ENCODE measurements at places on chromosomes 2 and 18.
A peak's percentile ranks its signal among the peaks of the same experiment; 100 is the strongest.

- DNase-seq = no peak
These were observed 97.4 kb downstream of the OSBPL6 start for GRCh38 chr2:178291703-178292102.

GRCh38 chr2:233408366-233409285 lies 54.3 kb downstream of the DGKD start:
- DNase-seq = no peak

DNA sequence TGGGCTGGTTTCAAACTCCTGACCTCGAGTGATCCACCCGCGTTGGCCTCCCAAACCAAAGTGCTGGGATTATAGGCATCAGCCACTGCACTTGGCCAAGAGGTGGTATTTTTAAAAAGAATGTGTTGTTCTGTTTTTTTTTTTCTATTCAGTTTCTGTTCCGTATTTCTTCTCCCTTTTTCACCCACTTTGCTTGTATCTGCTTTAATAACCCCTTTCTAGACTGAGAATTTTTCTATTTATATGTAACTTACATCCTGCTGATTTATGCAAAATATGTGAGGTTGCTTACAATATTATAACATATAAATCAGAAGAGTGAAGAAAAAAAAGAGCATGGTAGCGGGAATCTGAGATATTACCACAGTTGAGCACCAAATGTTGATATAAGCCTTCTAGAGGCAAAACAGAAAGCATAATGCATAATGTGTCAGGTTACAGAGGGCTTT lies 17.2 kb upstream of the LYPD6B start:
- no peak for DNase-seq

DNA sequence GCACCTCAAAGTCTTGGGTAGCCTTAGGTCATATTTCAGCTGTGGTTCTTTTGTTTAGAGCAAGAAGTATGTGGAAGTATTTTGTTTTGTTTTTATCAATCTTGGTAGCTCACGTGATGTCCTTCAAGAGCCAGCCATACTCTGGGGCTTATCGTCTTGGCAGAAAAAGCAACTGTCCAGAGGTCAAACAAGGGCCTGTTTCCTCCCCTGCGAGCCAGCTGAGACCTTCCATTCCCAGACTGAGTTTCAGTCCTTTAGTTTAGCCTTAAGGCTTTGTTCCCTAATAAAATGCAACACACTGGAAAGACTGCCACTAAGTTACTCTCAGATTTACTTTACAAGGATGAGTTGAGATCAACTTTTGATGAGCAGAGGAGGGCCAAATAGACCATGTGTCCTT lies 63.5 kb downstream of the TXNL1 start:
- DNase-seq = no peak

GRCh38 chr2:127636248-127637235 lies 9.4 kb upstream of the GPR17 start:
- no peak for DNase-seq

- no peak for DNase-seq
These were observed 39.8 kb upstream of the C2orf15 start for GRCh38 chr2:99101697-99102096.

- no peak for DNase-seq
These were observed 268.2 kb upstream of the ID2 start for GRCh38 chr2:8413589-8414135.

GRCh38 chr18:34904994-34905393 lies 136.2 kb upstream of the MAPRE2 start:
- DNase-seq = no peak

DNA sequence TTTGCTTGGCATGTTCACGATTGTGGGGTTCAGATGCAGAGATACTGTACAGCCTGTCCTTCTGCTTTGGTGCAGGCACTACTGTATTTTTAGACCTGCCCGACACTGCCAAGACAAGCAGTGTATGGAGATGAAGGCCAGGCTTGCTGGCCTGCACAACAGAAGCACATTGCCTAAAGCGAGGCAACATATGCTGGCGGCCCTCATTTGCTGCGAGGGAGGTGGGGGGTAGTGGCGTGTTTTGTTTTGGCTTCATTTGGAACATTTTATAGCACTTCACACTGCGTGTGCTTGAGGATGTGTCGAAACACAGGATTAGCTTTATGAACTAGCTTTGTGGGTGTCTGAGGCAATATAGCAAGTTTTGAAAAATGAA lies 27.0 kb downstream of the TMEM182 start:
- peak; percentile 50 for DNase-seq

- DNase-seq = no peak
These were observed 120.0 kb upstream of the RBMS1 start for GRCh38 chr2:160613466-160614153.

GRCh38 chr2:135926605-135927004 lies 50.4 kb upstream of the MCM6 start:
- DNase-seq = no peak

DNA sequence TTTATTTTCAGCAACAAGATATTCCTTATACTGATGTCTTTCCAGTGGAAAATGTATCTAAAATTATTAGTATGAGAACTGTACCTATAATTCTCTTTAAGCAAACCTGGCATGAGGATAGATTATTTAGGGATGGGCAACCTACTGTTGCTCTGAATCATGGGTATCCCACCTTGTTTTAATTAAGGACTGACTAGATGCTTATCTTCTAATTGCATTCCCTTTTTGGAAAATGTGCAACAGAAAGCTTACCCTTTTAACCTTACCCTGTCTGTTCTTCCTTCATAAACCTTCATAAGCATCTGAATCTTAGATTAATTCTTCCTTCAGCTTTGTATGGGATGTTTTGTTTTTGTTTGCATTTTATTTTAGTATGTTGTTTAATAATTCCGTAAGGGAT lies 110.3 kb downstream of the TAF4B start:
- DNase-seq = no peak

DNA sequence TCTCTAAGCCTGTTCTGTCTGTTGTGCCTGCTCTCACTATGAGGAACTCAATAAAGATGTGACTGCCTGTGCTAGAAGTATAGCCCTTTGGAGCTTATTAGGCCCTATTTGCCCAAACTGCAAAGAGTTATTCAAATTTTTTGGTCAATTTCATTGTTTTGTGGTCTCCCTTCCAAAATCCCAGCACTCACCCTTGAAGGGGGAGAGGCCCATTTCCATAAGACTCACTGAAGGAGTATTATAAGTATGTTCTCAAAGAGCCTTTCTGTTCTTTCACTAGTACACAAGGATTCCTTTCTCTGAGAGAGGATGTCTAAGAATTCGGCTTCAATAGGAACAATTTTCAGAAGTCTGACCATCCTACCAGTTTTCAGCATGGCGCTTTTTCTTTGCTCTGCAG lies 641.9 kb upstream of the REG3G start:
- DNase-seq = no peak

- no peak for DNase-seq
These were observed 5.4 kb upstream of the ITGB6 start for GRCh38 chr2:160205505-160205904.

- DNase-seq = no peak
These were observed 19.5 kb downstream of the ARHGAP15 start for GRCh38 chr2:143148757-143149156.

GRCh38 chr18:5463390-5463789 lies 80.4 kb downstream of the EPB41L3 start:
- DNase-seq = no peak

- DNase-seq = no peak
These were observed 166.4 kb upstream of the PXDN start for GRCh38 chr2:1910592-1911246.

GRCh38 chr2:226773291-226773690 lies 26.3 kb downstream of the IRS1 start:
- DNase-seq = no peak

DNA sequence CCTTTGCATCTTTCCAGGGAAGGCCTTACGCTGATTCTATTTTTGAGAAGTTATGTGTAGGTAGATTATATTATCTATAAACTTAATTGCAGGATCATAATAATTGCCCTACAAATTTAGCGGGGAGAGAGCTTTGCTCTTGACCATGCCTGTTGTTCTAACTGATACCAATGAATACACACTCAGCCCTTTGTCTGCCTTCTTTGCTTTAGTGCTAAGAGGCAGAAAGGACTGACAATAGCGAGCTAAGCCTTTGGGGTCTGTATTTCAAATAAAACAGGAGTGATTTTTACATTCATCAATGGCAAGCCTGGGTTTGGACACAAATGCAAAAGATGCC lies 115.3 kb upstream of the STON1 start:
- no peak for DNase-seq

DNA sequence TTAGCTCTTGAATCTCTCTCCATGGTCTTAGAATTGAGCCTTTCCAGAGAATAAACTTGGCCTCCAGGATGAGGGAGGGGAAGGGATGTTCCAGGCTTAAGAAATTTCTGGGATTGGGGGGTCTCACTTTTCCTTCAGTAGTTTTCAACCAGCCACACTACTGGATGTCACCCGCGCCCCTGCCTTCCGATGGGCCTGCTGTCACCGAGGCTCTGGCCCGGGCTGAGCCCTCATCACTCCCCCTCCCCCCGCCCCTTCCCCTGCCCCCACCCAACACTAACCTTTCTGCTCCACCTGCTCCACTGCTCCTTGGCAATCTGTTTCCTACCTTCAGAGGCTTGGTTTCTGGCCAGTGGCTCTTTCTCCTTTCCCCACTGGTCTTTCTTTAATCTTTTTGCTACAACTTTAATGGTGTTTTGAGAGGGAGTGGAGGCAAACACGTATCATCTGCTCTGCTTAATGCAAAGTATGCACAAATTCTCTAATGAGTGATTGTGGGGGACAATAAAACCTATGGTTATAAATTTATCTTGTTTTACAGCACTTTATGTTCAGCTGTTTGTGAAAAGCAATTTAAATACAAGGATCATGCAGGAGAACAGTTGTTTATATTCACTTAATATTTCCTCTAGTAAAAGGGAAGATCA lies 155.1 kb downstream of the WDSUB1 start:
- no peak for DNase-seq

GRCh38 chr2:207321514-207321913 lies 155.8 kb upstream of the KLF7 start:
- no peak for DNase-seq

GRCh38 chr2:26978061-26978596 lies 7.7 kb downstream of the MAPRE3 start:
- peak; percentile 20 for DNase-seq
